ENCODE measurements at places on chromosomes 3 and 15.

DNA sequence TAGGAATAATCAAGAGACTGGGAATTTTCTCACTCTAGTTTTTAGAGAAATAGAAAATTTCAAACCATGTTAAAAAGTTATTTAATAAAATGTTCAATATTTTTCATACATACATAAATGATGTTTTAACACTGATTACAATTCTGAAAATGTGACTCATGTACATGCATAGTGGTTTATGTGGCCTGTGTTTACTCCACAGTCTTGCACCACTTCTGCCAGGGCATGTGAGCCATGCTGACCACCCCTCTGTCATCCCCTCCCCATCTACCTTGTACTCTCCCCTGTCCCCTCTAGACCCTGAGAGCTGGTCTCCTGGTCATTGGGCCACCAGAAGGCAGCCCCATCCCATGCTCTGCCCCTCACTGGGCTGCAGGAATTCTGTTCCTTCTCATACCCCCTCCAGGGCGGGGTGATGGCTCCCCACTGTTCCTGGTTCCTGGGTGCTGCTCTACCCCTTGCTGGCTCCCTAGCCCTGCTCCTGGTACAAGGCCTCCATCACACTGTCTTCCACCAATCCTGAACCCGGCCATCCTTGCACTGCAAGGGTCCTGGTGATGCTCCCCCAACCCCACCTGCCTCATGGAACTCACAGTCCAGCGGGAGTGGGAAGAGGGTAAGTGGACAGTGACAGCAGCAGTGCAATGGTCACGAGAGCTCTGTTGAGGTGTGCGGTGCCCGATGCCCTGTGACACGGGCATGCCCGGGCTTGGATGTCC is 24.2 kb upstream of the SLC41A3 start:
- DNase-seq, result peak; percentile 1

GRCh38 chr3:111076732-111077131 is 5.1 kb downstream of the NECTIN3 start:
- DNase-seq, result no peak

DNA sequence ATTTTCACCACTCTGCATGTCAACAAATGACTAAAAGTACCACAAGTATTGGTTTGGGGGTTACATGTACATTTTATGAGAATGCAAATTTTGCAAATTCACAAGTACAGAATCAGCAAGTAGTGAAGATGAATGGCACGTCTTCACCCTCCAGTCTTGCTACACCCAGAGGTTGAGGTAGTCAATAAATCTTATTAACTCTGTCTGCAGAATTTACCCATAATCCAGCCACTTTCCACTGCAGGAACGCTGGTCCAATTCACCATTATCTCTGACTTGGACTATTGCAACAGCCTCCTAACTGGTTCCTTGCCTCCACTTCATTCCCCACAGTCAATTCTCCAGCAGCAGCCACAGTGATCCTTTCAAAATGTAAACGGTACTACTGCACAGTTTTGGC is 10.6 kb downstream of the PSMA4 start:
- DNase-seq, result no peak

DNA sequence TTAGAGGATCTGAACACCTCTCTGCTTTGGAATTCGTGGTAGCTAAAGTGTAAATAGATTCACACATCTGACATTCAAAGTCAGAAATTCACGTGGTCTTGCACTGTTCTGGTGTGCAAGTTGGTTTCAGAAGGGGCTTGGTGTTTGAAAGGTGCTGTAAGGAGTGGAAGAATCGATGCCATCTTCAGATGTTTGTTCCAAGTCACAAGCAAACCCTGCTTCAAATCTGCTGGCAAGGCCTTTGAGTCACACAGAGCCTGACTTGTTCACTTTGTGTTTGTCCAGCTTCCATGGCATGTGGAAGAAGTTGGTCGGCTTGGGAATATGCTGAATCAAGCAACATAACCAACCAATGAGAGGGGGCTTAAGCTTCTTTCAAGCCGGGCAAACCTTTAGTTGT is 44.3 kb downstream of the SH3GL3 start:
- DNase-seq, result no peak

- DNase-seq, result no peak
These were observed 45.0 kb downstream of the USP13 start for GRCh38 chr3:179697736-179698332.

GRCh38 chr15:75456710-75457109 is 5.2 kb upstream of the SIN3A start:
- no peak for DNase-seq

GRCh38 chr15:31089368-31090047 is 12.0 kb downstream of the TRPM1 start:
- DNase-seq, result no peak

- DNase-seq, result no peak
These were observed 1.7 kb downstream of the BFSP2 start for GRCh38 chr3:133401374-133402135.

All from CD4-positive, alpha-beta T cell treated with Interleukin-4 for 1 hour (primary cell).